ENCODE measurements at places on chromosomes 4 and X.

DNA sequence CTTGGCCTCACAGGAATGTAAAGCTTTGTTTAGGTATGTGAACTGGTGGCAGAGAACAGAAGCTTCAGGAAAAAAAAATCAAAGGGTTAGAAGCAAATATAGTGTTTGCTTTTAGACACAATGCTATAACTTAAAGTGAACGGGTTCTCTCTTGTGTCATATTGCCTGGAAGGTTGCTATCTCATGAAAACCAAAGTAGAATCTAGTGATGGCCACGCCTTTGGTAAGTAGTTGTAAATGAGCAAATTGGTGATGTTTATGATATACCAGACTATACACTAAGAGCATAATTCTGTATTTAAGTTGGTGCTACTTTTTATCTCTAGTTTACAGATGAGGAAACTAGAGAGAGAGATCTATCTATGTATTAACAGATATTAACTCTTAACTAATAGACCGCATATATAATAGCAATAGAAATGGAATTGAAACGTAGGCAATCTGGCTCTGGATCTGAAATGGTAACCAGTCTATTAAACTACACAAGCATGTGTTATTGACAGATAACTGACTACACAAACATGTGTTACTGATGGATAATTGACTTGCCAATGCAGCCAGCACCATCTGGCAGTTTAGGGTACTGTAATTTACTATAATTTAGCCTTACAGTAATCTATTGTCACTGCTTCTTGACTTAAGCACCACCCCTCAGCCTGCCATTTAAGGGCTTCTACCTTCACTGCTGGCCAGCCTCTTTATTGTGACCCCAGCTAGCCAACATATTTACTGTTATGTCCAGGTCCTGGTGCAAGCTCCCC lies 40.8 kb downstream of the HCCS start:
- DNase-seq, result no peak

- DNase-seq, result no peak
These were observed 4.0 kb upstream of the DHX15 start for GRCh38 chr4:24588216-24588954.

DNA sequence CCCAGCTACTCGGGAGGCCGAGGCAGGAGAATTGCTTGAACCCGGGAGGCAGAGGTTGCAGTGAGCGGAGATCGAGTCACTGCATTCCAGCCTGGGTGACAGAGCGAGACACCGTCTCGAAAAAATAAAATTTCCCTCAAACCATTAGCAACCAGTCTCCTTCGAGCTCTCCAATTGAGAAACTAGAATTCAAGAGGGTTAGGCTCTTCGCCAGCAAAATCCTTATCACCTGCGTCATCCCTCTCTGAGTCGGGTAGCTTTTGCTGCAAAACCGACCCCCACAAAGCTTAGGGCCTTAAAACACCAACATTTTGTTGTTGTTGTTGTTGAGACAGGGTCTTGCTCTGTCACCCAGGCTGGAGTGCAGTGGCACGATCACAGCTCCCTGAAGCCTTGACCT lies 75.1 kb upstream of the DDX3X start:
- no peak for DNase-seq

DNA sequence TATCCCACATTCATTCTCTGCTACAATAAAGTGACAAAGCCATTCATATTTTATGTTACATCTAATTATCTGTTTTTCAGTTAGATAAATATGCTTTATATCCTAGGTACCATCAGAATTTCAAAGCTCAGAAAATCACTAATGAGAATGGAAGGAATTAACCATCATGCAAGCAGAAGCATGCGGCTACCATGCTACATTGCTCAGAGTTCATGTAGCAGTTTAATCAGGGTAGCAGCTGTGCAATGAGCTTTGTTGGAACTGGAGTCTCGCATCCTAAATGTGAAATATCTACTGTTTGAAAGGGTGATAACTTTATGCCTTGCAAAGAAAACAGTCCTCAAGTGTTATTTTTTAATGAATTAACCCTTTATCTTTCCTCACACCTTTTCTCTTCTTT lies 77.5 kb downstream of the SNCA start:
- DNase-seq, result no peak

DNA sequence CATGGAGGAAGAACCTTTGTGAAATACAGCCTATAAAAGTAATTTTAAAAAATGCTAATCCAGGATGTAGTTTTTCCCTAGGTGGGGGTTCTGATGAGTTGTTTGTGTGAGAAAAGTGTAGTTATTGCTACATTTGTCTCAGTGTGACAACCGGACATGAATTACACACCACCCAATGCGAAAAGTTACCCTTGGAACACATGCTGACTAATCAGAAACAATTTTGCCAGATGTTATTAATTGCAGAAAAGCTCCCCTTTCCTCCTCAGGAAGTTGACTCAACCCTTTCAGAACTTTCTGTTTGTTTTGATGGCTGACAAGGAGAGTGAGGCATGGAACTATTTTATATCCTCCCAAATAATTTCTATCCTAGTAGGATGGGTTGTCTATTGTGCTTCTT lies 38.1 kb upstream of the EDA2R start:
- no peak for DNase-seq

GRCh38 chr4:78645853-78646757 lies 94.5 kb downstream of the ANXA3 start:
- DNase-seq, result no peak

GRCh38 chr4:26785810-26786209 lies 74.8 kb upstream of the STIM2 start:
- no peak for DNase-seq

GRCh38 chrX:9728261-9728660 lies 37.4 kb downstream of the GPR143 start:
- no peak for DNase-seq

- DNase-seq, result no peak
These were observed 35.6 kb downstream of the MAP7D3 start for GRCh38 chrX:136215559-136215958.

DNA sequence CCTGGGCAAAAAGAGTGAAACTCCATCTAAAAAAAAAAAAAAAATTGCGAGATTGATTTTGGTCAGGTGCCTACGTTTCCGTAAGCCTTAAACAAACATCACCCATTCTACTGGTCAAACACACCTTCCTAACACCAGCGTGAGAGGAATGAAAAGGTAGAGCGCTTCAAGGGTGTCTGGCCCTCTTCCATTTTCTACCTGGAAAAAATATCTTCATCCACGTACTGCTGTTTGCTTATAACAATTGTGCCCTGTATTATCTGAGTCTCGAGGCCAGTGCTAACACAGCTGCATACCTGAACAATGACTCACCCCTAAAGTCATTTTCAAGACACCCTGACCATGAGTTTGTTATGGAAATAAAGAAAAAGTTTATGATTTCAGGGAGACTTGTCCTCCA lies 13.9 kb downstream of the TMSB4X start:
- no peak for DNase-seq

- no peak for DNase-seq
These were observed 8.8 kb downstream of the RGS12 start for GRCh38 chr4:3301450-3302172.

DNA sequence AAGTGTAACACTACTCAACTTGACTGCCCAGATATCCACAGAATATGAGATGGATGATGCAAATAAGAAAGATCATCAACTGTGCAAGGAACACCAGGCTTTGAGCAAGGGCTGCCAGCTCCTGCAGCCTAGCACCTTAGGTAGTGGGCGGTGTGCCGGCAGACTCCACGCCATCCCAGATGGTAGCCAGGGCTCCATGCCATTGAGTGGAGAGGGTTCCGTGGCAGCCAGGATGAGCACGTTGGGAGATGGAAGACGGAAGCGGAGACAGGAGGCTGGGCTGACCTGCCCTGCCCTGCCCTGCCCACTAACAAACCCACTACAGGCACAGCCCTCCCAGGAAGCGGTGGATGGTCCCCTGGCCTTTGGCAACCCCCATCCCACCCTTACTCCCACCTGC lies 51.9 kb downstream of the TMPRSS11F start:
- no peak for DNase-seq

DNA sequence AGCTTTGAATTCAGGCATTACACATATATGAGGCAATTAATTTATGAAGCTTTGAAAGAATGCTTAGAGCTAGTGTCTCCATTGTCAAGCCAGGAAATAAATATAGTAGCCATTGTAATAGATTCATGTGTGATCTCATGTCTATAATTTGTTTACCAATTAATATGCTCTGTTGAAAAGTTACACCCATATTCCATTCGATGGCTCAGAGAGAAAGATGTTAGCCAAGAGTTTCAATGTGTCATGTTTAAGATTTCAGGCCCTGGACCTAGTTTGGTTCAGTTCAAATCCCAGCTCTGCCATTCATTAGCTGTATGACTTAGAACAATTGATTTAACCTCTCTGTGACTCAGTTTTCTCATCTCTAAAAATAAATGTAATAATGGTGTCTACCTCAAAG lies 263.3 kb downstream of the SNCA start:
- no peak for DNase-seq

GRCh38 chr4:175873707-175874106 lies 61.6 kb upstream of the GPM6A start:
- no peak for DNase-seq

GRCh38 chr4:87839592-87839946 lies 6.8 kb downstream of the MEPE start:
- DNase-seq, result no peak

- DNase-seq, result no peak
These were observed 39.6 kb downstream of the ARL13A start for GRCh38 chrX:101009090-101009489.

GRCh38 chr4:126869967-126870366 lies 762.8 kb upstream of the INTU start:
- DNase-seq, result no peak

DNA sequence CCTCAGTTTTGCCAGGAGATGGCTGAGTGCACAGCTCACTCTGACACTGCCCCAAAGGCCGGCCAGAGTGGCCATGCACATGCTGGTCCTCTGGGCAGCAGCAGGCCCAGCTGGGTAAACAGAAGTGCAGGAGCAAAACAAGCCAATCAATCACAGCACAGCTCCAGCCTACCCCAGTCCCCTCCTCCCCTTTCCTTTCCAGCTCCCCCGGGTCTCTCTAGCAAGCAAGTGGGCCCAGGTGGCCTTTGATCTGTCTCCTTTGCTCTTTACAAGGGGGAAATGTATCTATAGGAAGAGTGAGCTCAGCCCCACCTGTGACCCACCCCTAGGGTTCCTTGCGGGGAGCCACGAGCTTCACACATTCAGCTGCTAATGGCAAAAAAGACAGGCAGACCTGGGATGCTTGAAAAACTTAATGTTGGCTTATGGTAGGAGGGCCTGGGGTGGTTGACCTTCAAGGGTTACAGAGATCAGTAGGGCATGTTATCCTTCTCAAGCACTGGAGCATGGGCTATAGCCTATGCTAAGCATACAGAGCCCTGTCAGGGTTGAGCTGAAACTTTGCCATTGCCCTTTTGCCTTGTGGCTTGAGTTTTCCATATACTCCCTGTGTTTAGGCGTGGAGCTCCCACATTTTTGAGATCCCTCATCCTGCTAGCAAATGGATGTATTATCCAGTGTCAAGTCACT lies 57.8 kb upstream of the PLAC1 start:
- DNase-seq, result no peak

GRCh38 chrX:15177316-15177715 lies 92.6 kb downstream of the ASB9 start:
- no peak for DNase-seq

DNA sequence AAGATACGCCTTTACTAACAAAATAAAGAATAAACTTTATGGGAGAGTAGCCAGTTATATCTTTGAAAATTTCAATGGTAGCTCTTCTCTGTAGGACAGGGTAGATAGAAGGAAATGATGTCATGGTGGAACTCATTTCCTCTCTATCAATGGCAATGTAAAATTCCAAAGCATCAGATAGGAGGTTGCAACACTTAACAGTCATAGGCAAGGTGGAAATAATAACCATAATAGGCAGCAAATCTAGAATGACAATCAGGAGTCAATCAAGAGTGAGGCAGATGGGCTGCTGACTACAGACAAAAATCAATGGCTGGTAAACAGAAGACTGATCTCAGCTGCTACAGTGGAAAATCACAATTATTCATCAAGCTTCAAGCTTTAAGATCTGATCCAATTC lies 53.9 kb upstream of the TET2 start:
- no peak for DNase-seq

Measured in activated T-helper 1 cell treated with Interleukin-2 at 50 U/mL for 16 hours (primary cell).